ENCODE measurements at places on chromosomes 4 and X. TPM values are rescaled to one million over a fixed set of nuclear protein-coding genes. Genes with fewer than 3 reads are reported as not detected.

Gene COL4A6
- total RNA-seq: not detected

DNA sequence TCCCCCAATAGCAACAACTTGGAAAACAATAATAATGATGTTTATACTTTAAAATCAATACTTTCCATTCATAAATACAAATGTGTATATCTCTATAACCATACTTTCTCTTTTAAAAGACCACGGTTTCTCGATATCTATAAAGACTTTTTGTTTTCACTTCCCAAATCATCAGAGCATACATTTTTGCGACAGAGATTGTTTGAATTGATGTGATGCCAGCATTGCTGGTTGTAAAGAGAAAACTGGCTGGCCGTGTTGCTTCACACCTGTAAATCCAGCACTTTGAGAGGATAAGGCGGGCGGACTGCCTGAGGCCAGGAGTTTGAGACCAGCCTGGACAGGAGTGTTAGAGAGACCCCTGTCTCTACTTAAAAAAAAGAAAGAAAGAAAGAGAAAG is 77.6 kb upstream of the ZNF518B start:
- no peak for DNase-seq

DNA sequence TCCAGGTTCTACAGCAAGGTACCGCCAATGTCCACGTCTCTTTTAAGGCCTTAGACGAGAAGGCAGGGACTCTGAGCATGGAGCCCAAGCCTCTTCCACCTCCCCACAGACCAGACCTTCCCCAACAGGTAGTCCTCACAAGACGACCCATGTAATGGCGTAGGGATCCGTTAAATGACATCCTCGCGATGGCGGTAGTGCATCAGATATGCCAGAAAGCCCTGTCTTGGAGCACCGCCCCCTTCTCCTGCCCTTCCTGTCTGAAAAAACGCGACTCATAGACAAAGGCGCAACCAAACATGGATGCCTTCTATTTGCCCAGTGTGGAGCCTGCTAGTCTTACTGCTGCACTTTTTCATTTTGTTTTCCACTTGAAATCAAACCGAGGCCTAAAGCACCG is 185.4 kb downstream of the OR13H1 start:
- no peak for DNase-seq

- no peak for DNase-seq
Observed at GRCh38 chrX:131795442-131796229, 227.5 kb upstream of the STK26 start.

DNA sequence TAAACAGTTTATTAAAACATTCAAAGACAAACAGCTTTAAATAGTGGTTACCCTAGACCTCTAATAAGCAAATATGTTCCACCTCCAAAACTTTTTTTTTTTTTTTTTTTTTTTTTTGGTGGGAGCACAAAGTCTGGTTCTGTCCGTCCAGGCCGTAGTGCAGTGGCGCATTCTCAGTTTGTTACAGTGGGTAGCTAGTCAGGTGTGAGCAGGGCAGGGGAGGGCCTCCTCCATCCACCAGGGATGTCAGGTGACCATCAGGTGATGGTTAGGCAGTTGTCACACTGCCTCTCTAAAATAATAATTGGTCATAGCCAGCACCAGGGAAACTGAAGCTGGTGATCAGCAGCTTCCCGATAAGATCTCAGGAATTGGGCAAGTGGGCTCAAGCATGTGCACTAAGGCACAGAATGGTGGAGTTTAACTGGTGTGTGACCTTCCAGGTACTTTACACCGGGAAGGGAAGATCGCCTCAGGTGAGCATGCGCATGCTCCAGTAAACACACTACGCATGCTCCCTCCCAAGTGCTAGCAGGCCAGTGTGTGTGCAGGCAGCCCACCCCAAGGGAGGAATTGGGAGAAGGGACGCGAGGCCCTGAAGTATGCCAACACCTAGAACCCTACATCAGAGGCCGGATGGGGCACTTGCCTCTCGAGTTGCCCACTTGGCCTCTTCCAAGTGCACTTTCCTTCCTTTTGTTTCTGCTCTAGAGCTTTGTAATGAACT is 27.2 kb downstream of the TNIP2 start:
- DNase-seq: no peak

- DNase-seq: no peak
Observed at GRCh38 chr4:44916411-44916810, 190.1 kb upstream of the GNPDA2 start.

Data from activated CD4-positive, alpha-beta T cell treated with anti-CD3 and anti-CD28 coated beads, Interleukin-2, amount 10 ng/mL, durations not matched to agents 24 days and 14 days (primary cell).